ENCODE measurements at places on chromosomes 3 and 15.

- H3K4me3 ChIP-seq, result no peak overlapping the region
- DNase-seq, result no peak
- no peaks in the 10 kb centered on the region for H3K36me3 ChIP-seq
- peaks cover 54% of the 10 kb centered on the region for H3K4me1 ChIP-seq
These were observed 119.4 kb downstream of the LIPC start for GRCh38 chr15:58551084-58551763.

DNA sequence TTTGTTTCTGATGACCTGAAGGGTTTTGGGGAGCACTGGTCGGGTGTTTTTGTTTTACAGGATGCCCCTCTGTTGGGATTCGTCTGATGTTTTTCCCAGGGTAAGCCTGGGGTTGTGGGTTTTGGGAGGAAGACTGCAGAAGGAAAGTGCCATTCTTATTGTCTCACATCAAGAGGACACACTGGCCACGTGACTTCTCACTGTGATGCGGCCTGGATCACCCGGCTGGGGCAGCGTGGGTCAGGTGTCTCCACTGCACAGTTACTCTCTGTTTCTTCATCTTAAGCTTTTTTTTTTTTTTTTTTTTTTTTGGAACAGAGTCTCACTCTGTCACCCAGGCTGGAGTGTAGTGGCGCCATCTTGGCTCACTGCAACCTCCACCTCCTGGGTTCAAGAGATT, 120.5 kb downstream of the TMEM266 start:
- H3K27me3 ChIP-seq, result peaks cover 30% of the 10 kb centered on the region
- H3K36me3 ChIP-seq, result no peaks in the 10 kb centered on the region
- peaks cover 17% of the 10 kb centered on the region for H3K4me1 ChIP-seq
- no peak for DNase-seq

DNA sequence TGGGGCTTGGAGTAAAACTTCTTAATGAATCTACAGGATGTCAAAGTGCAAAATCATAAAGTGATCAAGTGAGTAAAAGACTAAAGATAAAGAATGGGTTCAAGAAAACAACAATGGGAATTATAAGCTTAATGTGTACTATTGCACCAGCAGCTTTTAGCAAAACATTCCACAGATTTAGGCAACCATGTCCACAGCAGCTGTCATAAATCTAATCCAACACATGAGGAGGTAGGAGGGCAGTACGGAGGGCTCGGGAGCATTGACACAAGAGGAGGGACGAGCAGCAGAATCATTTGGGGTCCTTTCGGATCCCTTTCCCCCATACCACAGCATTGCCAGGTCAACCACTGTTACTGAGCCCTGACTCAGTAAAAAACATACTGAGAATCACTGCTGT, 464.3 kb upstream of the WNT5A start:
- H3K27ac ChIP-seq, result no peak overlapping the region
- no peak for DNase-seq
- no peak overlapping the region for H3K4me3 ChIP-seq
- no peaks in the 10 kb centered on the region for H3K36me3 ChIP-seq
- H3K4me1 ChIP-seq, result peaks cover 37% of the 10 kb centered on the region

GRCh38 chr15:74176262-74177214, 3.0 kb downstream of the ISLR start:
- peaks cover 51% of the 10 kb centered on the region for H3K4me1 ChIP-seq
- peak overlapping the region; percentile 44 for H3K4me3 ChIP-seq
- no peaks in the 10 kb centered on the region for H3K36me3 ChIP-seq
- peaks cover 8% of the 10 kb centered on the region for H3K27me3 ChIP-seq
- no peak for DNase-seq

DNA sequence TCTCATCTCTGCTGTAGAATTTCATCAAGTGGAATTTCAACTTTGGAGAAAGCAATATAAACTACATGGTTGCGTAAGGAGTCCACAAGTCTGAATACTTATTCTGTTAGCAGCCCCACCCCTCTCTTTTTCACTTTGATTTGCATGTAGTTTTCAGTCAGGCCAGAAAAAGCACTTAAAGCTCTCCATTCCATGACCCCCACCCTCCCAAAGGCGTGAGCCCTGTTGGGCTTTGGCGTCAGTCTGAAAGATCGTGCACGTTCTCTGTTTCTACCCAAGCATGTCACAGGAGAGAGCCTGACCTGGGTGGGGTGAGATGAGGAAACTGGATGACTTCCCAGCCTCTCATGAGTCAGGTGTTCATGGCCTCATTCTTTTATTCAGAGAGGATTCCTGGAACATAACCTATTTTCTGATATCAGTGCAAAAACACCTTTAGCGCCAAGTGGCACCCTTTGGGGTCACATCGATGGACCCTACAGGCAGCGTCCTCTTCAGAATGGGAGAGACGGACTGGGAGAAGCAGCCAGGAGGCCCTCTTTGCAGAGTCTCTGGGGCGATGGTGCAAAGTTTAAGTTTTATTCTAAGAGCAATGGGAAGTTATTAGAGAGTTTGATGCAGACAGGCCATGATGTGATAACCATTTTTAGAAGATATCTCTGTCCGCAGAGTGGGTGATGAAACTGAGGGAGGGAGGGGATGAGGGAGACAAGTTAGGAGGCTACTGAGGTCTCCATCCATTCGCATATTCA, 55.8 kb downstream of the LSM3 start:
- no peak overlapping the region for H3K27ac ChIP-seq
- H3K4me3 ChIP-seq, result no peak overlapping the region
- peaks cover 21% of the 10 kb centered on the region for H3K4me1 ChIP-seq
- peaks cover 6% of the 10 kb centered on the region for H3K27me3 ChIP-seq

DNA sequence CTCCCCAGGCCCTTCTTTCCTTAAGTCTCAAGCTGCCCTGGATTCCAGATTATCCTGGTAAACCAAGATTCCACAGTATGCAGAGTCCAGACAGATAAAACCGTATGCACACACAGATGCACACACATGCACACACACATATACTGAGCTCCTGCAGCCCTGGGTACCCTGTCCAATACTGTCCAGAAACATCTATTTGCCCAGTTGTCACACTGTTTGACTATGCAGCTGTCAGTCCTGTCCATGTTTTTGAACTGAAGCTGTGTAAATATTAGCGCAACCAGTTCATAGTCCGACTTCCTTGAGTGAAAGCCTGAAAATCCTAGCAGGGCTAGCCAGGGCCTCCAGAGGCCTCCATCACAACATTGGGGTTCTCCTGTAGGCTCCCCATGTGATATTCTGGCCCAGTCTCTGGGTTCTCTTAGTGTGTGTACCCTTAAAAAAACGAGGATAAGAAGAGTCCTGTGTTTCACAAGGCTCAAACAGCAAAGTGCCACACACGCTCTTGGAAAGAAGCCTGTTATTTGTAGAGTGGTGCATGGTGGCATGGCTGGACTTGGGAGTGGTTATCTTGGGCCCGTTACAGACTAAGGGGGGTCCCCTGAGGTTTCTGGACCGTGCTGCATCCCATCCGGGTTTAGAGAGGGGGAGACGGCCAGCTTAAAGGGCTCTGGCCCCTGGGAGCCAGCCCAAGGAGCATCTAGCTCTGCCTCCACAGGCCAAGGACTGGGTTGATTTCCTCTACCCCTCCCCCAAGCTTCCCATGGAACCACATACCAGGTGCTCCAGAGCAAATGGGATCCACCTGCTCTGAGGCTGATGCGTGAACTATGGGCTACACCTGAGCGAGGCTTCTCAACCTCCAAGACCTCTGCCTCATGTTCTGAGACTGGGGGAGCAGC, 108.3 kb downstream of the IQSEC1 start:
- no peak for DNase-seq
- no peak overlapping the region for H3K27ac ChIP-seq
- no peaks in the 10 kb centered on the region for H3K27me3 ChIP-seq
- H3K4me1 ChIP-seq, result peaks cover 45% of the 10 kb centered on the region
- no peaks in the 10 kb centered on the region for H3K36me3 ChIP-seq

GRCh38 chr3:148077965-148078364, 619.7 kb upstream of the AGTR1 start:
- DNase-seq, result no peak
- H3K27me3 ChIP-seq, result peaks cover 2% of the 10 kb centered on the region
- no peaks in the 10 kb centered on the region for H3K36me3 ChIP-seq
- H3K4me1 ChIP-seq, result peaks cover 8% of the 10 kb centered on the region

GRCh38 chr3:174303907-174304560, 555.1 kb upstream of the NAALADL2 start:
- no peaks in the 10 kb centered on the region for H3K4me1 ChIP-seq
- peaks cover 2% of the 10 kb centered on the region for H3K27me3 ChIP-seq
- H3K27ac ChIP-seq, result no peak overlapping the region

- DNase-seq, result no peak
- no peaks in the 10 kb centered on the region for H3K36me3 ChIP-seq
- peaks cover 12% of the 10 kb centered on the region for H3K4me1 ChIP-seq
- no peak overlapping the region for H3K4me3 ChIP-seq
- H3K27me3 ChIP-seq, result no peaks in the 10 kb centered on the region
These were observed 678.0 kb upstream of the GRM7 start for GRCh38 chr3:6182909-6183308.

- DNase-seq, result no peak
- no peak overlapping the region for H3K4me3 ChIP-seq
- no peaks in the 10 kb centered on the region for H3K36me3 ChIP-seq
- H3K4me1 ChIP-seq, result peaks cover 22% of the 10 kb centered on the region
- H3K27me3 ChIP-seq, result no peaks in the 10 kb centered on the region
These were observed 126.1 kb downstream of the SERPINI1 start for GRCh38 chr3:167861649-167862048.

DNA sequence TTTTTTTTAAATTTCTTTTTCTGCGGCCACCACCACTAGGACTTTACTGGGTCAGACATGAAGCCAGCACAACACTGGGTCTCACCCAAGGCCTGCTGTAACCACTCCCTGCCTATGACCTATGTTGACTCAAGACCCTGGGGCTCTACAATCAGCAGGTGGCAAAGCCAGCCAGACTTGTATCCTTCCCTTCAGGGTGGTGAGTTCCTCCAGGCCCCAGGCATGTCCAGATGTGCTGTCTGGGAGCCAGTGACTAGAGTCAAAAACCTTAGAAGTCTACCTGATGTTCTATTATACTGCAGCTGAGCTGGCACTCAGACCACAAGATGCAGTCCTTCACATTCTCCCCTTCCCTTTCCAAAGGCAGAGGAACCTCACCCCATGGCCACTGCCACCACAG, 31.6 kb upstream of the CLDN18 start:
- H3K4me1 ChIP-seq, result no peaks in the 10 kb centered on the region
- no peak overlapping the region for H3K4me3 ChIP-seq
- H3K36me3 ChIP-seq, result no peaks in the 10 kb centered on the region
- peaks cover 15% of the 10 kb centered on the region for H3K27me3 ChIP-seq
- no peak for DNase-seq
- H3K27ac ChIP-seq, result no peak overlapping the region

DNA sequence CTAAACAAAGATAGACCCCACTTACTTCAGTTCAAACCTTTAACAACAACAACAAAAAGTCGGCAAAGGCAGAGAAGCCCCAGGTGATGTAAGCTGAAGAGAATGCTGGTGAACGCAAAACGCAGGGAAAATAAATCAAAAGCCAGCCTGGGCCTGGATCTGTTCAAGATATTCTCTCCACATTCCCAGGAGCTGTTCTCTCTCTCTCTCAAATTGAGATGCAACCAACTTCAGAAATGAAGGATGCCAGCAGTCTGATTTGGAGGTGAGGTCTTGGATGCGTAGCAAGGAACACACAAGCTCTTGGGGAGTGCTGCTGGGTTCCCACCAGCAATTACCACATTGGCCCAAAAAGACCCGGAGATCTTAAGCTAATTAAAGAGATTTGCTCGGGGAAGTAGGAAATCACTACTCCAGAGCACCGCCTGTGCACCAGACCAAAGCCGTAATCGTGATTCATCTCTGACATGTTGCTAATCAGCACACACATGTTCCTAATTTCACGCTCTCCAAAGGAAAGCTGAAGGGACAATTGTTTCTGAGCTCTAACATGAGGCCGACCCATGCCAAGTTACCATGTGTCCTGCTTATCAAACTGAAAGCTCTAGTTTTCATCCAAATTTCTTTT, 37.1 kb downstream of the IL17RD start:
- H3K4me1 ChIP-seq, result peaks cover 59% of the 10 kb centered on the region
- peak overlapping the region; percentile 36 for H3K4me3 ChIP-seq
- H3K27ac ChIP-seq, result peak overlapping the region; percentile 97
- no peaks in the 10 kb centered on the region for H3K27me3 ChIP-seq
- DNase-seq, result peak; percentile 55

- no peak overlapping the region for H3K27ac ChIP-seq
- H3K4me3 ChIP-seq, result no peak overlapping the region
- peaks cover 31% of the 10 kb centered on the region for H3K27me3 ChIP-seq
- H3K4me1 ChIP-seq, result no peaks in the 10 kb centered on the region
- no peak for DNase-seq
These were observed 356.3 kb upstream of the PROK2 start for GRCh38 chr3:72141264-72141663.

- peaks cover 21% of the 10 kb centered on the region for H3K4me1 ChIP-seq
- no peaks in the 10 kb centered on the region for H3K36me3 ChIP-seq
- H3K4me3 ChIP-seq, result no peak overlapping the region
- DNase-seq, result no peak
These were observed 93.0 kb upstream of the LPP start for GRCh38 chr3:188060840-188061544.

GRCh38 chr15:88752951-88753350, 50.3 kb upstream of the ACAN start:
- peaks cover 61% of the 10 kb centered on the region for H3K27me3 ChIP-seq
- H3K4me3 ChIP-seq, result no peak overlapping the region
- H3K27ac ChIP-seq, result no peak overlapping the region
- H3K4me1 ChIP-seq, result no peaks in the 10 kb centered on the region

DNA sequence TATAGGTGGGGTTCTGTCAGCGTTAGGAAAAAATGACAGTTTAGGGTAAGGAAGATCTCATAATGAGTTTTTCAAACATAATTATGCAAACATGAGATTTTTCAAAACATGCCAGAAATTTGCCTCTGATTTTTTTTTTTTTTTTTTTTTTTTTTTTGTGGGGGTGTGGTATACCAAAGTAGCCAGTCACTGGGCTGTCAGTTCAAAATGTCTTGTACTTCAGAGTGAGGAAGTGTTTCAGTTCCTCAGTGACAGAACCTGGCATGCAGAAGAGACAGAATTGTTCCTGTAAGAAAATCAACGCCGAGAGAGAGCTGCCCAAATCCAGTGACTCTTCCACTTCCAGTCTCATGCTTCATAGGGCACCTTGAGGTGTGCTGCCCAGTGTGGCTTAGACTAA, 9.7 kb downstream of the NCBP2 start:
- H3K27me3 ChIP-seq, result no peaks in the 10 kb centered on the region
- no peaks in the 10 kb centered on the region for H3K4me1 ChIP-seq
- no peak for DNase-seq
- H3K4me3 ChIP-seq, result no peak overlapping the region

DNA sequence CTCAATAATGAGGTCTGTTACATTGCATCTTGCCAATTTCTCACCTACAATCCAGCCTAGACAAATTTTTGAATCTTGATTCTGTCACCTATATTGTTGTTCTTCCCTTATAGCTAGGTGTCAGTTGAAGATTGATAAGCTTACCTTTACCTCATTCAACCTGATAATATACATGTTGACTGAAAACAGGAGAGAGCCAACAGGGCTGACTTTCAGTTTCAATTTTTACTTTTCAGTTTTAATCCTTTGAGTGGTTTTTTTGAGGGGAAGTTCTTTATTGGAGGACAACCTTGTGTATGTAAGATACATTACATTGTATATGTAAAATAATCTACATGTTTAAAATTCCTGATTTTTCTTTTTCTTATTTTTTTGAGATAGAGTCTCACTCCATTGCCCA, 5.8 kb downstream of the ATP13A5 start:
- peaks cover 26% of the 10 kb centered on the region for H3K27me3 ChIP-seq
- DNase-seq, result no peak
- H3K4me3 ChIP-seq, result no peak overlapping the region
- no peaks in the 10 kb centered on the region for H3K4me1 ChIP-seq
- H3K27ac ChIP-seq, result no peak overlapping the region
